Ovary (tissue), 10 donors: ENCODE measurements at places on chromosomes 7 and 10. TPM values are rescaled to one million over a fixed set of nuclear protein-coding genes. Genes with fewer than 3 reads are reported as not detected.
A peak's percentile ranks its signal among the peaks of the same experiment; 100 is the strongest.

DNA sequence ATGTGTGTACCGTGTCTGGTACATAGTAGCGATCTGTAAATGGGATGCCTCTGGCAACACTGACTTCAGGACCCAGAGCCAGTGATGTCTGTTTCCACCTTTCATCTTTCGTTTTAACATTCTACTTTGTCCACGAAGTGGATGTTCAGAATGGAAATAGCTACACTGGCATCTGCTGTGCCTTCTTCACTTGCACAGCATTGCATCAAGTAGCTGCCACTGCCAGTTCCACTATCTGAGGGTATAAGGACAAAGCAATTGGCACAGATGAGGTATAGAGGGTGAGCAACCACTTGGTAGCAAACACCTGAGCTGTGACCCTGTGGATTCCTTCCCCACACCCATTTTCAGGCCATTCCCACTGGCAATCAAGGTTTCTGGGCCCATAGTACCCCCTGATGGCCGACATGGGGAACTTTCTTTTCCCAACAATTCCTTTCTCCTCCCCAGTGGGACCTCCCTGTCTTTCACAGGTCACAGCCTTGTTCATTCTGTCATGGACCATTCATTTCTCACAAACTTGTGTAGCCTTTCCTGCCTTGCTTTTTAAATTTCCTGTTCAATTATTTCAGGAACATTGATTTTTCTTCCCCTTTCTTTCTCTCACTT, 4.0 kb downstream of the ITGA8 start:
- DNase-seq = no peak

PLA2G12B gene
- total RNA-seq = not detected

CHST12 gene
- 15.2 TPM for total RNA-seq

DNA sequence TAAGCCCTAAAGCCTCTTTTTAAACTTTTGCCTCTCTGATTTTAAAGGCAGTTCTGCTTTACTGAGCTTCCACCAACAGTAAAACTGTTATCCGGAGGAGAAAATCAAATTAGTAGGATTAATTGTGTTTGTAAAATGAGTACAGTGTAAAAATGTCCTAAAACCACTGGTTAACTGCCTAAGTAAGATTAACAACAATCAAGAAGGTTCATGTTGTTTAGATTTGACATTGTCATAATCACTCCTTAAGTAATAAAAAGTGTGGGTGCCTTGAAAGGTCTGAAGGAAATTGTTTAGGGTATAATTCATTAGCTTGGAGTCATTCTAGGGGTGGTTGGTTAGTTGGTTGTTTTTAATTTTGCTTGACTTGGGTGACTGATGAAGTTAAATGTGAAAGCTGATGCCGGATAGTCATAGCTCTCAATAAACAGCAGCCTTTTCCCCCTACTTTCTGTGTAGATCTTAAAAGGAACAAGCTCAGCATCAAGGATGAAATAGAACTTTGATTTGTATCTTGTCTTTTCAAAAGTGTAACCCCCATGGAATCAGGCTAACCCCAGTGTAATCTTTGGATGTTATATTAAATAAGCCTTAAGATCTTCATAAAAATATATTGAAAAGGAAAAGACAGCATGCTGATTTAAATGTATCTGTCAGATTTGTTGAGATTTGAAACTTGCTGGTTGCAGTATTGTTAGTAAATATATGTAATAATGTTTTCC, 148.3 kb downstream of the ARID5B start:
- no peak for DNase-seq

DNA sequence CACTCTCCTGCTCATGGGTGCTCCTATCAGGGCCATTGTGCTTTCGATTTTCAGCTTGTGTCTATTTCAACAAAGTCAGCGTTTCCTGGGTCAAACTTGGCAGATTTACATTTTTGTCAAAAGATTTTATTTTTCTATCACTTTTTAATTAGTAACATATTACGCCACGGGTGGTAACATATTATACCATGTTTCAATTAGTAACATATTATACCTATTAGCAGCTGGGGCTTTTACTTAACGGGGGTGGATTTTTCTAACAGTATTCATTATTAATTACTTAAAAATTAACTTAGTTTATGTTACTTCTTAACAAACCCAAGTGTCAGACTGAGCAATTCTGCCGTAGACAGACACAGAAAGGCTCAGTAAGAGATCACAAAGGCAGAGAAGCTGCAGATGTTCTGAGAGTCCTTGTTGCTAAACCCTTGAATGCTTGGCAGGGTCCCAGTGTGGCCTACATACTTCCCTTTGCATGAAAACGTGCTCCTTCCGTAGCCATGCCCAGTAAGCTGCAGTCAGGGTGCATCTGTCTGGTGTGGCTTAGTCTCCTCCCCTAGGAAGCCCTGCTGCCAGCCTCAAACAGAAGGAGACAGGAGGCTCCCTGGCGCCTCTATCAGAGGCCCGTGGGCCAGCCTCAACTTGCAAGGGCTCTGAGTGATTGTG, 263.1 kb upstream of the CXCL12 start:
- DNase-seq = peak; percentile 38

NPSR1 gene
- not detected for total RNA-seq

DNA sequence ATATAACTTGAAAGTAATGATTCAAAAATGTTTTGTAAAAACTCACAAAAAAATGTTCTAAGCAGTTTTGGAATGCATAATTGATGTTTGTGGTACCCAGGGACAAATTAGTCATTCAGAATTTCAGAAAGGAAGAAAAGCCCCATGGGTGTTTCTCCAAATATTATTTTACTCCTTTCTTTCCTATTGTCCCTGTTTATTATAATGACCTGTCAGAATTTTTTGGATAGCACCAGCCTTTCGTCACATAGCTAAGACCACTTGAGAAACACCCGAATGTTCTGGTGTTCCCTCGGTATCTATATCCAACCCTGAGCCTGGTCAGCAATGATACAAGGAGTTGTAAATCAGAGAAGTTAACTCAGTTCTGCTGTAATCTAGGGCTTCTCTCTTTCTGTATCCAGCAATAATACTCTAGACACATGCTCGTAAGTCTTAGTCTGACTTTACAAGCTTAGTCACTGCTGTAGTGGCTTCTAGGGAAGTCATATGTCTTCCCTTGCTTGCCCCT, 64.8 kb upstream of the MEOX2 start:
- no peak for DNase-seq

DNA sequence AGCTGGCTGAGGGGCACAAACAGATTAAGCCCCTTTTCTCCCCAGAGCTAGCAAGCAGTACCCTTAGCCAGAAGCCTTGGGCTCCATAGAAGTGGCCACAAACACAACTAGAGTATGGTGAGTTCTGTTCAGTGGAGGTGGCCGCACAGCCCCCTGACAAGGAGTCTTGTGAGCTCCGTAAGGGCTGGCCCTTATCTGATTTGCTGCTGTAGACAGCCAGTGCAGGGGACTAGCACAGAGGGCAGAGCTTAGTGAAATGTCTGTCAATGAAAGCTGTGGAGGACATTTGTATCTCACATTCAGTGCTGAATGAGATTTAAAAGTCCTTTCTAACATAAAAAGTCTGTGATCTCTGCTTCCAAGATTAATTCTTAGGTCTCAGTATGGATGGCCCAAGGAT, 137.3 kb downstream of the AUTS2 start:
- DNase-seq = no peak

GRCh38 chr7:145462463-145462862, 626.6 kb upstream of the TPK1 start:
- no peak for DNase-seq

FBXW4 gene
- total RNA-seq = 64.4 TPM

RNF32 gene
- 0.72 TPM for total RNA-seq

EPO gene
- not detected for total RNA-seq

DNA sequence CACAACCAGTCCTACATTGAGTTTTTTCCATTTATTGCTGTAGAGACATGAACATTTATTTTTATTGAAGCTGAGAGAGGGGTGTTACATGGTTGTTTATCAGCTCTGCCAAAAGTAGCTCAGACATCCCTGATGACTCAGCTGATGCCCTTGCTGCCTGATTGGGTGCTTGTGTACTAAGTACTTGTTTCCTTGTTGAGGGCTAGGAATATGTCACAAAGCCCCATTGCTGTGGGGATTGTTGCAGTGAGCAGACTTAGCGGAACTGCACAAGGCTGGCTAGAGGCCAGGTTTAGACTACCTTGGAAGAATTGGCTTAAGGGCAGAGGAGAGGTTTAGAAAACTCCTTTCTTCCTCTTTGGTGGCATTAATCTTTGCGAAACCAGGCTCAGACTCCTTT, 110.6 kb downstream of the AUTS2 start:
- DNase-seq = no peak

CLCN1 gene
- not detected for total RNA-seq

GRCh38 chr7:156493942-156494341, 146.6 kb upstream of the RNF32 start:
- no peak for DNase-seq

SNX10 gene
- 3.4 TPM for total RNA-seq

DNA sequence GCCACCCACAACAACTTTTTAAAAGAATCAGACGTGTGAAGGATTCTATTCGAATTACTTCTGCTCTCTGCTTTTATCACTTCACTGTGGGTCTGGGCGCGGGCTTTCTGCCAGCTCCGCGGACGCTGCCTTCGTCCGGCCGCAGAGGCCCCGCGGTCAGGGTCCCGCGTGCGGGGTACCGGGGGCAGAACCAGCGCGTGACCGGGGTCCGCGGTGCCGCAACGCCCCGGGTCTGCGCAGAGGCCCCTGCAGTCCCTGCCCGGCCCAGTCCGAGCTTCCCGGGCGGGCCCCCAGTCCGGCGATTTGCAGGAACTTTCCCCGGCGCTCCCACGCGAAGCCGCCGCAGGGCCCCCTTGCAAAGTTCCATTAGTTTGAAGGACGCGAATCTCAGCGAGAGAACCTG, 461 bp upstream of the HTRA1 start:
- peak; percentile 72 for DNase-seq

ANKRD61 gene
- total RNA-seq = 0.57 TPM

MPP7 gene
- 13.3 TPM for total RNA-seq

HYAL4 gene
- total RNA-seq = 0.20 TPM

GRCh38 chr10:96752375-96752774, 32.1 kb upstream of the PIK3AP1 start:
- DNase-seq = no peak

HOXA11 gene
- 0.23 TPM for total RNA-seq
